Stimulated activated CD8-positive, alpha-beta memory T cell treated with anti-CD3 and anti-CD28 coated beads, Interleukin-15, amount 100 ng/mL, for 48 hours (primary cell): ENCODE measurements at places on chromosomes 13 and 19.
A peak's percentile ranks its signal among the peaks of the same experiment; 100 is the strongest.

GRCh38 chr19:35555301-35556005 lies 8.0 kb downstream of the ATP4A start:
- no peak for DNase-seq

- DNase-seq: no peak
These were observed 684.5 kb upstream of the ARGLU1 start for GRCh38 chr13:107252428-107252827.

- peak; percentile 34 for DNase-seq
These were observed 6.5 kb upstream of the LIPE start for GRCh38 chr19:42433503-42434260.

GRCh38 chr13:113584870-113585671 lies 518 bp downstream of the TFDP1 start:
- no peak for DNase-seq

GRCh38 chr19:36106991-36107390 lies 4.0 kb upstream of the OVOL3 start:
- no peak for DNase-seq

DNA sequence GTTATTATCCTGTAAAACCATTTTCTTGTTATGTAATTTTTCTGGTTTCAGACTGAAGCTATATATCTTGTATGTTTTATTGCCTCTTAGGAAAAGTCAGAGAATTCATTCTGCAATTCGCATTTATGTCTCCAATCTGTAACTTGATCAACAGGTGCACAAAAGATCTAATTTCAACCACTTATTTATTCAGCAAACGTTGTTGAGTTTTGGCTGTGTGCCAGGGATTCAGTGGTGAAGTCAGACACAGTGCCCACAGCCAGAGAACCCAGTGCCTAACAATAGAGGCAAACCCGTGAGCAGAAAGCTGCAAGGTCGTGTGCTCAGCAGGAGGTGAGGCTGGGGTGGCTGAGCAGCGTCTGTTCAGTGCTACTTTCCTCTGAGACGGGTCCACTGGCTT lies 119.5 kb upstream of the MCF2L start:
- DNase-seq: no peak

DNA sequence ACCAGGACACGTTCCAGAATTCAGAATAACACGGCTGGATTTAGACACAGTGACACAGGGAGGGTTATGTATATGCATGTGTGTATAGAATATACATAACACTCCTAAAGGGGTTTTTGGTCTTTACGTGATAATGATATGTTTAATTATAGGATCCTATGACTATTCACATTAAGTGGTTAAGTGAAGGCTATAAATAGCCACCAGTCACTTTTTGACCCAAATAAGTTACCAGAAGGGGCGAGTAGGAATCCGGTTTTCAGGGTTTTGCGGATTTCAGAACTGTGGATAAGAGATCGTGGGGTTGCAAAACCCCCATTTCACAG lies 6.9 kb downstream of the ANGPTL6 start:
- DNase-seq: no peak

GRCh38 chr19:34676697-34677385 lies at the start of gene SCGB2B2:
Gene SCGB2B2 (minus strand): TSS chr19:34677159. CDS start chr19:34594563, 82,596 bp downstream.
- peak; percentile 66 for DNase-seq

- no peak for DNase-seq
These were observed 103.5 kb downstream of the SUCLA2 start for GRCh38 chr13:47897411-47898050.

DNA sequence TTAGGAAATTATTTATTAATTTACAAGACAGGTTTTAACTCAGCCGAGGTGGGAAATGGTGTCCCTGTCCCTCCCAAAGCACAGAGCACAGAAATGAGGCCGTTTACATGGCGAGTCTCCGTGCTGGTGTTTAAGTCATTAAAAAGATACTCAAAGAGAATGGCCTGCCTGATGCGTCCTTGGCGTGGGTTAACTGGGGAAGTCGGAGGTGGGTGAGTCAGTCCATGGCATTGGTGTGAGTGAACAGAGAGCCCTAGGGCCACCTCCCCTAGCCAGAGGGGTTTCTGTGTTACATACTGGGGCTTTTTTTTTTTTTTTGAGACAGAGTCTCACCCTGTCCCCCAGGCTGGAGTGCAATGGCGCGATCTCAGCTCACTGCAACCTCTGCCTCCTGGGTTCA lies 3.9 kb downstream of the FEM1A start:
- DNase-seq: no peak

- DNase-seq: peak; percentile 2
These were observed 726 bp upstream of the UFM1 start for GRCh38 chr13:38348861-38349389.

GRCh38 chr13:52849291-52850071 lies 1.0 kb upstream of the PCDH8 start:
- no peak for DNase-seq

DNA sequence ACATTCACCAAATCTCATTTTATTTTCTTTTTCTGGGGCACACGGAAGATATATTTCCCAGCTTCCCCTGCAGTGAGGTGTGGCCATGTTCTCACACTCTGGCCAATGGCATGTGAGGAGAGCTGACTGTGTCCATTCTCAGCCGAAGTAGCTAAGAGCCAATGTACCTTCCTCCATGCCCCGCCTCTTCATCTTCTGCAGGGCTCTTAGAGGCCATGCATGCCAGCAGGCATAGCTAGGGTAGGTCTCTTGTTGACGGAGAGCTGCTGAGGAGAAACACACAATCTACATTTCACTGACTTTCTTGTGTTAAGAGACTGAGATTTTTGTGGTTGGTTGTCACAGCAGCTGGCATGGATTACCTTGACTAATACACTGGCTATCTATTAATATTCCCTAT lies 9.8 kb upstream of the MICU2 start:
- DNase-seq: no peak

GRCh38 chr19:40974633-40975037 lies 16.4 kb upstream of the CYP2B6 start:
- peak; percentile 50 for DNase-seq

- no peak for DNase-seq
These were observed 24.1 kb upstream of the PSG7 start for GRCh38 chr19:42961119-42961518.

DNA sequence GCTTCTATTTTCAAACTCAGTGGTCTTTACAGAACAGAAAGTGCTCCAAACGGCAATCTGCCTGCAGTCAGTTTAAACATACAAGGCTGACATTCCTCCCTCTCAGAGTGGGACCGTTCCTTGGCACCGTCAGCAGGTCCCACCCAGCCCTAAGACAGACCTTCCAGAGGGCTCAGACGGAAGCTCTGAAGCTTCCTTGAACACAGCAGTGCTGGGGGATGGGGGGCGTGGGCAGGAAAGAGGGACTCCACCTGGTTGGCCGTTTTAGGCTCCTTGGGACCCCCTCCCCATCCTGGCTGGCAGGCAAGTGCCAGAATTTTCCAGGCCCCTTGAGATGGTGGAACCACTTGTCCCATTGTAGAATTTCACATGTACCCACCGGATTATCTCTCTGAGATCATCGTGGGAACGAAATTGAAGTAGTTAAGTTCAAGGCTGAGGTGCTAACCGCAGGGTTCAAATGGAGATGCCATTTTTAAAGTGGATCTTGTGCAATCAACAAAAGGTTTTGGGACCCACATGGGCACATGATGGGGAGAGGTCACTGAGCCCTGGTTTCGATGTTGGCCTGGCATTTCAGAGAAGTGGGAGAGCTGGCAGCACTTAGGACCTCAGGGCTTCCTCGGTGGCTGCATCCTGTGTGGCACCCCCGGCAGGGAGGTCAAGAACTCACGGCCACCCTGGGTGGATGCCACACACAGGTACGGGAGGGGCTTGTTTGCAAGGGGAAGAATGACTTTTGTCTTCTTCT lies 46.2 kb downstream of the KLF2 start:
- DNase-seq: no peak

GRCh38 chr19:53621885-53622740 lies 9.7 kb upstream of the DPRX start:
- DNase-seq: no peak

- DNase-seq: no peak
These were observed 2.2 kb downstream of the TNNT1 start for GRCh38 chr19:55146705-55147273.

DNA sequence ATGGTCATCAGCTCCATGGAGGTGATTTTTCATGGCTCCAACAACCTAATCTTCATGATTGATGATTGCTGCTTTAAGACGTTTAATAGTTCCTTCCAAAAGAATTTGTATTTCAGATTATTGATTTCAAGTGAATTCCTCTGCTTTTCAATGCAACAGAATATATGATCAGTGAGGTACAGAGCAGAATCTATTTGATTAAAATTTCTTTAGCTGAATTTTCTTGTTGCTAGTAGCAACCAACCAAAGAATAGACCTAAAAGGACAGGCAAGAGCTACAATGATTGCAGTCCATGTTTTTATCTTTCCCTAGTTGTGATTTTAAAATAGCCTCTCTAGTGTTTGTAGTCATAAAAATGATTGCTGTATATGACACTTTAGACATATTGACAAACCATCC lies 76.8 kb upstream of the SCEL start:
- DNase-seq: no peak

DNA sequence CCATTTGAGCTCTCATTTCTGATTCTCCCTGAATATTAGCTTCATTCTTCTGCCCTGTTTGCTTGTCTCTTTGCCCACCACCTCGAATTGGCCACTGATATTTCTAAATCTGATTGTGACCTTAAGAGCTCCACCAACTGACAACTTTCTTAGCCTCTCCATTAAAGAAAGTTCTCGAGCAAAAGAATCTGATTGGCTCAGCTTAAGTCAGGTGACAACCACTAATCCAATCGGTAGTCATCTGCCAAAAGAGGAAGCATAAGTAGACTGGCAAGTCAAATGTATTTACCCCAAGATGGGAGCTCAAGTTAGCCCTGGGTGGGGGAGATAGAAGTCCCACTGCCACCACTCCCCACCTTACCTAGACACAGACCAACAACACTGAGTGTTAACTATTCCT lies 41.5 kb downstream of the NOTCH3 start:
- DNase-seq: no peak

DNA sequence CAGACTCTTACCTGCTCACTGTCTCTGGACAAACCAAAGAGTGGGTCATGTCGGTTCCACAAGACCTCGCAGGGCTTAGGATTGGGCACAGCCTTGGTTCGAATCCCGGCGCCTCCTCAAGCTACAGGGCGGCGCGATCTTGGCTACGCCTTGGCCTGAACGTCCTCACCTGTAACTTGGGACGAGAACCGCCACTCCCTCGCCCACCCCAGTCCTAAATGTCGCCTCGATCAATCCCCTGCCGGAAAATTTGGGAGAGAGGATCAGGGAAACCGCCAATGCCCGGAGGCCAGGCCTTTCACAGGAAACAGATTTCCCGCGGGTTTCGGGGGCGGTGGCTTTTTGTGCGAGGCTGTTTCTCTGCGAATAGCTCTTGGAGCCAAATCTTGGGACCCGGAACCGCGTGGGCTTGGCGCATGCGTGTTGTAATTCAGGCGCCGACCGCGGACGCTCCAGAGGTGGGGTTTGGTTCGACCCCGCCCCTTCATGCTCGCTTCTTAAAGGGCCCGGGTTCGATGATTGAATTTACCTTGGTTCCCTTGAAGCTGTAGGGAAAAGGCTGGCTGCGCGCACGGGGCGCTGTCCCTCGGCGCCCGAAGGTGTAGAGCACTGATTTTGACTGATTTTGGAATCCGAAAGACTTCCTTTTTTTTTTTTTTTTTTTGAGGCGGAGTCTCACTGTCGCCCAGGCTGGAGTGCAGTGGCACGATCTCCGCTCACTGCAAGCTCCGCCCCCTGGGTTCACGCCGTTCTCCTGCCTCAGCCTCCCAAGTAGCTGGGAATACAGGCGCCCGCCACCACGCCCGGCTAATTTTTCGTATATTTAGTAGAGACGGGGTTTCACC lies at the start of gene NR2C2AP:
Gene NR2C2AP, minus strand, starts transcription at position 403 of the 845 bp plus-strand sequence. Its CDS starts 354 bp downstream, at position 49.
- peak; percentile 87 for DNase-seq

DNA sequence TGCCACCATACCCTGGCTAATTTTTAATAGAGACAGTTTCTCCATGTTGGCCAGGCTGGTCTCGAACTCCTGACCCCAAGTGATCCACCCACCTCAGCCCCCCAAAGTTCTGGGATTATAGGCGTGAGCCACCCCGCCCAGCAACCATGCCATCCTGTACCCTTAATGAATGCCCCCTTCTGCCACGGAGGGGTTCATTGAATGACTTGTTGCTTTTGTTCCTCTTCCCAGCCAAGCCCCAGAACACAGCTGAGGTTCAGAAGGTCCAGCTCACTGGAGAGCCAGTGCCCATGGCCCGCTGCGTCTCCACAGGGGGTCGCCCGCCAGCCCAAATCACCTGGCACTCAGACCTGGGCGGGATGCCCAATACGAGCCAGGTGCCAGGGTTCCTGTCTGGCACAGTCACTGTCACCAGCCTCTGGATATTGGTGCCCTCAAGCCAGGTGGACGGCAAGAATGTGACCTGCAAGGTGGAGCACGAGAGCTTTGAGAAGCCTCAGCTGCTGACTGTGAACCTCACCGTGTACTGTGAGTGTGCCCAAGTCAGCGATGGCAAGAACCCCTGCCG lies 6.0 kb downstream of the PVR start:
- no peak for DNase-seq

- no peak for DNase-seq
These were observed 148.5 kb upstream of the FREM2 start for GRCh38 chr13:38538422-38538821.

DNA sequence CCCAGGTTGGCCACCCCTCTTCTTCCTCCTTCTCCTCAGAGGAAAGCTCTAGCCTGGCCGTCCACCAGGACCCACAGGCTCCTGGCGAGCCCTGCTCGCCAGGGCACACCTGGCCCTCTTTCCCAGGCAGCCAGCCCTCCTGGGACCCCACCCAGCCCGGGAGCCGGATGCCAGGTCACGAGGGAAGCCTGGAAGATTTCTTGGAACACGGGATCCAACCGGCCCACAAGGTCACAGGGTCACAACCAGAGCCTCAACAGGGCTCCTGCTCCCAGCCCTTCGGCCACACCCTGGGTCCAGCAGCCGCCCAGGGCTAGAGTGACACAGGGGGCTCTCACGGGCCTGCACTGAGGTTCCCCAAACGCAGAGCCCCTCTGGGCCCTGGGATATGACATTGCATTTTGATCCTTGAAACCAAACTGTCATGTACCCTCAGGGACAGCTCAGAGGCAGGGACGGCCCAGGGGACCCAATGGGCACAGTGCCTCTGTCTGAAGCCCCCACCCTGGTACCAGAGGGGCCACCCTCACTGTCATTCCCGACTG lies 5.5 kb downstream of the MKNK2 start:
- no peak for DNase-seq
